ENCODE measurements at places on chromosomes 1 and 21. TPM values are rescaled to one million over a fixed set of nuclear protein-coding genes. Genes with fewer than 3 reads are reported as not detected.

The EPB41 gene
- 68.0 TPM for total RNA-seq

DNA sequence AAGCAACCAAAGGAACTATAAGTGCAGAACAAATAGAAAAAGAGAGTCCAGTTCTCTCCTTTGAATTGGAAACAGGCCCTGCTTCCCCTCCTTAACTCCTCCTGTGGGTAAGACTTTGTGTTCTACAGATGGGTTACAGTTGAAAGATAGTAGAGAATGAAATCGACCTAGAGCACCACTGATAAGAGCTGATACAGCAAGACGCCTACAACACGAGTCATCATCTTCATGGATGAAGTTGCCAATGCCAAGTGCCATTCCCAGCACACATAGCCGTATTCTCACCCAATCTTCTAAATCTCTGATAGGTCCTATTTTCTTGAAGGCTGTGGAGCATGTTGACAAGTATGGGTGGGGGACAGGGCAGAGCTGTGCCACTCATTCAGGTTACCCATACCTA is 99.8 kb upstream of the CAMK1G start:
- no peak for DNase-seq

- DNase-seq: no peak
Measured at GRCh38 chr1:85240643-85241042, 18.8 kb downstream of the C1orf52 start.

The FAM229A gene
- total RNA-seq: 5.4 TPM

DNA sequence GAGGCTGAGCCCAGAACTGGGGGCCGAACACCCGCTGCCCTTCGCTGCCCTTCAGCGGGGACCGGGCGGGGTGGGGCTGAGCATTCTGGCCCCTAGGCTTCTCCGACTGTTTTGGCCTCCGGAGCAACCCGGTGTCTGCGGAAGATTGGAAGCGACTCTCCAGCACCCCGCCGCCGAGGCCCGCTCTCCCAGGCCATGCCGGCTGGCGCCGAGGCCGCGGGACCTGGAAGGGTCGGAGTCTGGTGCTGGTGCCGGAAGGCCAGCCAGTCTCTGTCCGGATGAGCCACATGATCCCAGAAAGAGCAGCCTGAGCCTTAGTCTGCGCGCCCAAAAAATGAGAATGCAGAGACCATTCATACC is 272.0 kb downstream of the FOXD2 start:
- no peak for DNase-seq

The RNU1-1 gene
- total RNA-seq: 2,033 TPM

The LCE1F gene
- not detected for total RNA-seq

The RC3H1 gene
- 30.4 TPM for total RNA-seq

DNA sequence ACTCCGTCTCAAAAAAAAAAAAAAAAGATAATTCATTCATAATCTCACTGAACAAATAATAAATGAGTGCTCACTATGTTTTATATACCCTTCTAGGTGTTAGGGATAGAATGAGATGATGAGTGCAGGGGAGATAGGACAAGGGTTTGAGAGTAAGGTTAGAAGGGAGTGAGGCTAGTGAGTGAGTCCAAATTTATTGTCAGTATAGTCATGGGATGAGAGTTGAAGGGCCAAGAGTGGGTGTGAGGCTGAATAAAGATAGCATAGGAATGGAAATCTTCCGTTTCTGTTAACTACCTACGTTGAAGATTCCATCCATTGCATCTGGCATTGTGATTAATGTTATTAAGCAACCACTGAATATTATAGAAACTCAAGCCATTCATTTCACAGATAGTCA is 16.8 kb downstream of the GNAI3 start:
- no peak for DNase-seq

The ABCA4 gene
- not detected for total RNA-seq

DNA sequence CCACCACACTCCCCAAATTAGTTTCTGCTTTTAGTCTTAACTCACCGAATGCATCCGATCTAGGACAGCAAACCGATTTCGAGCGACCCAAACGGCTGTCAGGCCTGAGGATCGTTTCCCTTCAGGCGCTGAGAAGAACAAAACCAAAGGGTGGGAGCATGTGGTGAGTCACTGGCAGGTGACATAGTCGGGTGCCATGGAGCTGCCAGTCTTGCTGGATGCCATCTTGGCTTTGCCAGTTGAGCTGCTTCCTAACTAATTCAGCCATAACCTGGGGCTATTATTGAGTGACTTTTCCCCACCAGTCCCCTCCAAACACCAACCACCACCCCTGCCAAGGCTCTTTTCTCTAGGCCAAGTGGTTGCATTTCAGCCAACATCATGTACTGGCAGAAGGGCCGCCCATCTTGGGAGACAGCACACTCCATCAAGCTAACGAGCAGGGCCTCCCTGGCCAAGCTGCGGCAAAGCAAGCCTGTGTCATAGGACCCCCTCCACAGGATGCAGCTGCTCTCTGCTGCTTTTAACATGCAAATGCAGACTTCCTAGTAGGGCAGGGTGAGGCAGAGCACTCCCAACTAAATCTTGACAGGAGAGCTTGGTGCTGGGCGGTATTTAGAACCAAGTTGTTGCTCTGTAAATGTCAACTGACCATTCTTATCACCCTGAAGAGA is 22.3 kb upstream of the PEX19 start:
- DNase-seq: no peak

- no peak for DNase-seq
Measured at GRCh38 chr1:192119701-192120100, 38.6 kb upstream of the RGS18 start.

Measured in activated T-helper 2 cell treated with anti-CD3 and anti-CD28 coated beads, Interferon-gamma antibody, Interleukin-2, Interleukin-4, amounts not matched to agents 10 μg/mL and 5 μg/mL and 100 μg/mL, durations not matched to agents 14 hours and 24 hours and 36 hours (primary cell).